Activated CD4-positive, CD25-positive, alpha-beta regulatory T cell (primary cell): ENCODE measurements at places on chromosomes 2 and 18.

- no peak for DNase-seq
Measured at GRCh38 chr2:70047451-70047850, 39.8 kb upstream of the PCBP1 start.

DNA sequence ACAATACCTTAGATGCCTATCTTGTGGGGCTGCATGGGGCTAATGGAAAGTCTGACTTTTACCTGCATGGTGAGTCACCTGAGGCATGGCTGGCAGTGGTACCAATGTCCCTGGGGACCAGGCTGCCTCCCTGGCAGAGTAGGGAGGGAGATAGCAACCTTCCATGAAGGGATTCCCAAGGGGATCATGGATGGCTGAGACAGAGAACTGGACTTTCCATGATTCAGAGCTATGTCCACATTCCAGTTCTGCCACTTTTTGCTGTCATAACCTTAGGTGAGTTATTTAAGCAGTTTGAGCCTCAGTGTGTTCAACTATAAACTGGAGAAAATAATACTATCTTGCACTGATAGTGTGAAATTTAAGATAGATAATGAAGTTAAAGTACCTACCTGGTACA lies 178.6 kb downstream of the SETBP1 start:
- no peak for DNase-seq

GRCh38 chr2:105396254-105397024 lies 2.4 kb downstream of the FHL2 start:
- no peak for DNase-seq

DNA sequence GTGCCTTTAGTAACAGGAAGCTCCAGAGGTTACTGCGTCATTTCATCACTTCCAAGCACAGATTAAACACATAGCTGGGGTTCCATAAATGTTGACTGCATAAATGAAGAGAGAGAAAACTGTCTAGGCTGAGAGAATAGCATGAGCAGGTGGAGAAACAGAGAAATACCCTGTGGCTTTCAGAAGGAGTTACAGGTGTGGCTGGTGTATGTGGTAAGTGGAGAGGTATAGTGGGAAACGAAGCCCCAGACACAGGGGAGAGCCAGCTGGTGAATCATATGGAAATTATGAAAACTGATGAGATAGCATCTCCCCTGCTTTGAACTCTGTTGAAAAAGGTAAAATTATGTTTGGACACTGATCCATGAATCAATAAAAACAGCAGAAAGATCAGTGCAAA lies 807.4 kb upstream of the POU3F3 start:
- DNase-seq, result no peak

DNA sequence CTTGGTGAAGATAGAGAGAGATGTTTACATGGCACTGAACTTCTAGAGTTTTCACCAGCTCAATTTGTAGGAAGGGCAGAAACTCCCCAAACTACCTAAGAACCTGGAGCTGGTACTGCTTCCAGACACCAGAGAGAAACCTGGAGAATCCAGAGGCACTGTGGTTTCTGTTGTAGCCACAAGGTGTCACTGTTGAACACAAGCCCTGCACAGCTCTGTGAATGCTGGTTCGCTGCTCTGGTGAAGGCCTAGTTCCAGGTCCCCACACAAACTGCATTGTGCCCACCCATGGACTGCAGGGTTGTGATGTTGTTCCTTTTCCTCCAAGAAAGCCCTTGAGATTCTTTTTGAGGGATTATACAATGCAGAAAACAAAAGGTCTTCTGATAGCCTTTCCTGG lies 150.5 kb upstream of the HS6ST1 start:
- no peak for DNase-seq

DNA sequence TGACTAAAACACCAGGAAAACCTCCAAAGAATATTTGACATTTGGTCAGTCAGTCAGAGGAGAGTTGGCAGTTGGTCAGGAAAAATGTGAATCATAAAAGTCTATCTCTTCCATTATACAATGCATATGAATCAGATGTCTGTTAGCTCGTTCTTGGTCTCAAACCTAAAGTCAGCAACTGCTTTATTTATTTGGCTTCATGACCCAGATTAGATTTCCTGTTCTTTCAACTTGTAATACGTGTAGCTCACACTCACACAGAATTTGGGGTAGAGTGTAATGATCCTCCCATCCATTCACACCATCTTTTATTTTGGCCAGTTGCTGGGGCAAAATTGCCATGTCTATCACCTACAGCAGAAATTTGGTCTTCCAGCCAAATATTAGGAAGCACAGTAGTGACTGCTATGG lies 81.9 kb upstream of the COL5A2 start:
- DNase-seq, result no peak

DNA sequence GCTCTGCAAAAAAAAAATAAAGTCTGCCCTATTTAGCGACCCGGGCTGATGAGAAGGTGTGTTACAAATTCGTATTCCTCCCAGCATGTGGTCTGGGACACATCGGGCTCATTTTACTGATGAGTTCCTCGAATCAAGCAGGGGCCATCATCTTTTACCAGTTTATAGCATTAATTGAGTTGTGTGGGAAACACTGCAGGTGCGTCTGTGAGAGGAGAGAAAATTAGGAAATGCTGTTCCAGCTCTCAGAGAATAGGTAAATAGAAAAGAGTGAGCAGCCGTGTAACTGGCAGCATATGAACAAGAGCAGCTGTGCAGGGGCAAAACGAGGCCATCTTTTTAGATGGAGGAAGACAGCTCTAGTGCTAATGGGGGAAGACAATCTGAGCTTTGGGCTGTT lies 216.7 kb downstream of the SETBP1 start:
- DNase-seq, result no peak

GRCh38 chr2:205948496-205948837 lies 137.5 kb downstream of the INO80D start:
- no peak for DNase-seq

DNA sequence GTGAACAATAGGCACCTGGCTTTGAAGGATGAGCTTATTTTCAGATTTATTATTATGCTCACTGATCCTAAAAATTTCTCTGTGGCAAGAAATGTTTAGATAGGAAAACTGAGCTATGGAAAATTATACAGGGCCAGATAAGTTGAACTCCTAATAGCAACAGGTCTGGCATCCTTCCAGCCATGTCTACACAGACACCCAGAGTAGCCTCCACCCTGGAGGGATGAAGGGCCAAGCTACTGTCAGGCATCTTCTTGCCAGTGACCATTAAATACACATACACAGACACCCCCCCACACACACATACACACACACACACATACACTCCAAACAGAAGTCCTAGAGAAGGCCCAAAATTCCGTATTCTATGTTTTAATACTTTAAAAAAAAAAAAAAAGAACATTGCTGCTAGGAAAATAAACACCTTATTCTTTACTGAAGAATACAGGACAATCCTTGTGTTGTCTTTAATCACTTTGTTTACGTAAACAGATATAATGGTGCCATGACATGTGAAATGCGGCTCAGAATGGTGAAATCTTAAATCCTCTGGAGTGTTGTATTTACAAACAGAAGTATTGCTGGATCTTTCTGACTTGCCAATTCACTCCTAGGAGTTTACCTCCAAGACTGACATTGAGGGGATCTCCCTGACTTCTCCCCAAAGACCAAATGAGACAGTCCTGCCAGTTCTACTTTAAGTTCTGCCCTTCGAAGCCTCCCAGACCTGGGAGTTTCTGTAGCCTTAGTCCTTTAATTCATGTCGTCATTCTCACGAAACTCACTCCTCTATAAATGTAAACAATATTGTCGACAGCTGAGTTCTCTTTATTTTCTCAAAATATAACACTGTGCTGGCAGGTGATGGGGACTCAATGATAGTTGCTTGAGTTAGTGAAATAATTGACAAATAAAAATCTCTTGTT lies 163.1 kb downstream of the ANTXR1 start:
- no peak for DNase-seq

GRCh38 chr2:43221763-43222474 lies 4.5 kb downstream of the ZFP36L2 start:
- DNase-seq, result peak; percentile 12

DNA sequence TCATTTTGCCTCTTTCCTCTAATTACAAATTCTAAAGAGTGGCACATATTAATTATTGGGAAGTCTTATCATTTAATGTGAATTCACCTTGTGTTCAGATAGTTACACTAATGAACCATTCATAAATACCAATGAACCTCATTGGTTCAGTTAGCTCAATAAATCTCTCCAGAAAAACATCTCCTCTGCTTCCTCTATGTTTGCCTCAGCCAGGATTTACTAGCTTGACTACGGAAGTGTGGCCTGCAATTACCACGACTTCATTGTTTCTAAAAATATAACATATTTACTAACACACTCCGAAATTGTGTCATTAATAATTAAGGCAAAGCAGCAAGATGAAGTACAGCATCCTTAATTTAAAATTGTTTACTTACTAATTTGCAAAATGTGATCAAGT lies 103.3 kb downstream of the PLA2R1 start:
- DNase-seq, result no peak

- DNase-seq, result no peak
Measured at GRCh38 chr2:83742117-83742782, 716.8 kb downstream of the SUCLG1 start.

DNA sequence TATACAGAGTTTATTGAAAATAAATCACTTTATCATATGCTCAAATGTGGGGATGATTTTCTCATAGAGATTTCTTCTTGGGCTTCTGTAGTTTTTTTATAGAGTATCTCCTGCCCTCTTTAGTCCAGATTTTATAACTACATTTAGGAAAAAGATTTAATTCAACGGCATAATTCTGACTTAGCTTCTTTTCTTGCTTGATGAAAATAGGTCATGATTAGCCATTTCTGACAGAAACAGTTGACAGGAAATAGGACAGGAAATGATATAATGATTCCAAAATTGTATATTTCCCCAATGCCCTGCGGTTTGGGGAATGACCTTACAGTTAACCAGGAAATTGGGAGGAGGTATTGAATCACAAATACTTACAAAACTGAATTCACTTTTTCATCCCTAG lies 1531.9 kb upstream of the ACVR2A start:
- no peak for DNase-seq
